Kidney (tissue), 22 donors: ENCODE measurements at places on chromosomes 7 and 10. TPM values are rescaled to one million over a fixed set of nuclear protein-coding genes. Genes with fewer than 3 reads are reported as not detected.
A peak's percentile ranks its signal among the peaks of the same experiment; 100 is the strongest.

DNA sequence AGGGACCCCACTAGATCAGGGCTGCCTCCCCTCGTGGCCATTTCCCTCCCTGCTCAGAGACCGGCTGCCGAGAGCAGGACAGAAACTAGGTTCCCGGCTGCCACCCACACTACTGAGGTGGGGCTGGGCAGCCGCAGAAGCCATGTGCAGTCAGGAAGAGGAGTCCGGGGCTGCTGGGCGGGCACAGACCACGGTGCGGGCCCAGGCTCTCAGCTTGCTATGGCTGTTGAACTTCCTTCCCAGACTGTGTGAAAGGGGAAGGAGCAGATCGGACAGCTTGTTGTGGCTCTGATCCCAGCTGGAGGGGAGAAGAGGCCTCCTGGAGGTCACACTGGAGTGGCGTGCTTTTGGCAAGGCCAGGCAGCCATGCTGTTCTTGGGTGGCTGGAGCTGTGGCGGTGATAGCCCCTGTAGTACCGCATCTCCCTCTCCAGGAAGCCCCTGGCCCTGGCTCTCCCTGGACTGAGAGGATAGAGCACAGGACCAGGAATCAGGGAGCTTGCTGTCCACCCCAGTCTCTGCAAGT, 56.8 kb downstream of the HK1 start:
- peak overlapping the region; percentile 81 for H3K27ac ChIP-seq
- no peak overlapping the region for H3K4me3 ChIP-seq
- H3K27me3 ChIP-seq, result no peaks in the 10 kb centered on the region
- H3K4me1 ChIP-seq, result peaks cover 51% of the 10 kb centered on the region

- no peak overlapping the region for H3K4me3 ChIP-seq
- H3K36me3 ChIP-seq, result no peaks in the 10 kb centered on the region
- no peak overlapping the region for H3K27ac ChIP-seq
- DNase-seq, result no peak
- H3K27me3 ChIP-seq, result no peaks in the 10 kb centered on the region
Measured at GRCh38 chr7:98730326-98730725, 113.2 kb downstream of the NPTX2 start.

DNA sequence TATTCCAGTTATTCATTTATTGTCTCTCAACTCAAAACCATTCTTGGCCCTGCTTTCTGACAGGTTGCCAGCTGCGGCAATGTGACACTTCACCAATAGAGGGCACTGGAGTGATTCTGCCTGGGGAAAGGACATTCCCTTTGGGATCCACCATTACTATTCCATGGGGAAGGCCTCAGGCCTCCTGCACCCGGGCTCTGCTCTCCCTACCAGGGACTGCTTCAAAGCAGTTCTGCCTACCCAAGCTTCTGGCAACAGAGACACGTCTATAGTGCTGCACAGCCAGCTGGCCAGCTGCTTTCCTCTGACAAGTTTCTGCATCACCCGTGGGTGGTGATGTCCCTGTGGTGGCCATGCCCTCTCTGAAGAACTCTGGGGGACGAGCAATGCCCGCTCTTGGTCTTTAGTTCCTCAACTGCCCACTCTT, 163.8 kb downstream of the ELMO1 start:
- no peak overlapping the region for H3K4me3 ChIP-seq

- H3K27me3 ChIP-seq, result no peaks in the 10 kb centered on the region
- H3K36me3 ChIP-seq, result no peaks in the 10 kb centered on the region
- peak; percentile 61 for DNase-seq
- no peak overlapping the region for H3K4me3 ChIP-seq
Measured at GRCh38 chr10:128626397-128627000, 500.3 kb upstream of the MKI67 start.

GRCh38 chr10:6239213-6239991, 36.7 kb downstream of the PFKFB3 start:
- no peaks in the 10 kb centered on the region for H3K36me3 ChIP-seq
- no peak for DNase-seq
- no peaks in the 10 kb centered on the region for H3K4me1 ChIP-seq
- H3K27ac ChIP-seq, result no peak overlapping the region
- H3K27me3 ChIP-seq, result no peaks in the 10 kb centered on the region

DNA sequence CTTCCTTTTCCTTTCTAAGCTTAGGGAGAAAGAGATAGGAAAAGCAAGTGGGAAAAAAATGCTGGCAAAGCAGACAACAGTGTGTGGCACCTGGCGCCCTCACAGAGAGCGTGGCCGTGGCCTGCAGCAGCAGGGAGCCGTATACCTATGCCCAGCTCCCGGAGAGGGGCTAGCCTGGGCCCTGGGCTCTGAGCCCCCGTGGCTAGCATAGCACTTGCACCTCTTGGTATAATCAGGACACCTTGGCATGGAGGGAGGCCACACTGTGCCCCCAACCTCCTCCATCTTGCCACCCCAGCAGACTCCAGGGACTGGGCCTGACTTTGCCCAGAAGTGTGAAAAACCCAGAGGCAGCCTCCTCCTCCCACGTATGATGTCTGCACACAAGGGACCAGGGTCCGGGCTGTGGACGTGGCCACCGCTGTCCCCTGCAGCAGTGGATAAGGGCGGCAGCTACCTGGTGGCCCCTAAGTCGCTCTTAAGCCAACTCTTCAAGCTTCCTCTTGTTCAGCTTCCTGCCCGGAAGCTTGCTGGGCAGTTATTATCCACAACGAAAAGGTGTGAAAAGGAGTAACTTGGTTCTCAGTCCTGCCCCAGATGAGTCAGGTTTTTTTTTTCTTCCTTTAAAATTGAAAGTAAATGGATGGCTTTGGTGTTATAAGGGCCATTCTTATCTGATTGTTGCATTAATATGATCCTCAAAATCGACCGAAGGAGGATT, 249.1 kb upstream of the PITRM1 start:
- no peak for DNase-seq
- no peaks in the 10 kb centered on the region for H3K27me3 ChIP-seq
- peaks cover 7% of the 10 kb centered on the region for H3K4me1 ChIP-seq
- H3K4me3 ChIP-seq, result no peak overlapping the region
- H3K36me3 ChIP-seq, result no peaks in the 10 kb centered on the region

DNA sequence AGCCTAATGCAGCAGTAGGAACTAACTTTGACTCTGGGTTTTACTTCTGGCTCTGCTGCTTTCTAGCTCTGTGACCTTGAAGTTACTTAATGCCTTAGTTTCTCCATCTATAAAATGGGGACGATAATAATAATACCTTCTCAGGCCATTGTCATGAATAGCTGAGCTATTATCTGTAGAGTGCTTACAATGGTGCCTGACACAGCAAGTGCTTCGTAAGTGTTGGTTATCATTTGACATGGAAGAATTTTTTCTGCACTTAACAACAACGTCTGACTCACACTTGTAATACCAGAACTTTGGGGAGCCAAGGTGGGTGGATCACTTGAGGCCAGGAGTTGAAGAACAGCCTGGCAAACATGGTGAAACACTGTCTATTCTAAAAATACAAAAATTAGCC, 140.5 kb downstream of the ARL4A start:
- no peaks in the 10 kb centered on the region for H3K4me1 ChIP-seq
- DNase-seq, result no peak
- H3K27ac ChIP-seq, result no peak overlapping the region
- no peaks in the 10 kb centered on the region for H3K36me3 ChIP-seq
- no peaks in the 10 kb centered on the region for H3K27me3 ChIP-seq

- no peak overlapping the region for H3K27ac ChIP-seq
- H3K4me3 ChIP-seq, result no peak overlapping the region
- peak; percentile 21 for DNase-seq
Measured at GRCh38 chr10:130218181-130218641, 82.0 kb downstream of the GLRX3 start.

DNA sequence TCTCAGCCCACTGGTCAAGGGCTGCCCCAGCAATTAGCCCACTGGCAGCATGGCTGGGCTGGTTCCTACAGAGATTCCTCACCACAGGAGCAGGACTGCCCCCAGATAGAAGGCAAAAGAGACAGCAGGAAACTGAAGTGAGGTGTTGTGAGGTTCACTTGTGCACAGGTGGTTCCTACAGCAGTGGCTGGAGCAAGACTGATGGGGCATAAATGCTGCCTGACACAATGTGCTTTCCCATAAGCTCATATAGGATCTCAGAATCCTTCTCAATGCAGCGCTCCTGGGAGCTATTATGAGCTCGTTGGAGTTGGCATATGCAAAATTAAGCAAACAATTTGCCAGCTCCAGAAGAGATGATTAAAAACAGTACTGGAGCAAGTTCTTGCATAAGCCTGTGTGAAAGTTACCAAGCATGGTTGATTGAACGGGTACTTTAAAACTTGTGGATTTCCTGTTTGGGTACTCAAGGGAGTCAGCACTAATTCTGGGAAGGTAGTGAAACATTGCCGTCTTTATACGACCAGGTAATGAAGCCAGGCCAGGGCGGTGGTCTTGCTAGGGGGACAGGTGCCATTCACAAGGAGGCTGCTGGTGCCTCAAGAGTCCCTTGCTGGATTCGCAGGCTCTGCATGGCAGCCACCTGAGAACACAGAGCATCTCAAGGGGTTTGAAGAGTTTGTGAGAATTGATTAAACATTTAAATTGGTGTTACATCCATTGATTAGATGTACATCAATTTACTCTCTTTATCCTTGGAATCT, 20.3 kb upstream of the PRKCQ start:
- no peak for DNase-seq
- H3K4me3 ChIP-seq, result no peak overlapping the region
- no peak overlapping the region for H3K27ac ChIP-seq
- no peaks in the 10 kb centered on the region for H3K27me3 ChIP-seq

GRCh38 chr7:96855139-96855538, 145.5 kb upstream of the SEM1 start:
- no peaks in the 10 kb centered on the region for H3K36me3 ChIP-seq
- DNase-seq, result no peak
- H3K27me3 ChIP-seq, result no peaks in the 10 kb centered on the region
- no peak overlapping the region for H3K4me3 ChIP-seq
- H3K27ac ChIP-seq, result no peak overlapping the region
- no peaks in the 10 kb centered on the region for H3K4me1 ChIP-seq

- H3K4me3 ChIP-seq, result no peak overlapping the region
- H3K27ac ChIP-seq, result no peak overlapping the region
- no peaks in the 10 kb centered on the region for H3K36me3 ChIP-seq
- H3K4me1 ChIP-seq, result no peaks in the 10 kb centered on the region
Measured at GRCh38 chr10:77179015-77179695, 458.5 kb downstream of the KCNMA1 start.

DNA sequence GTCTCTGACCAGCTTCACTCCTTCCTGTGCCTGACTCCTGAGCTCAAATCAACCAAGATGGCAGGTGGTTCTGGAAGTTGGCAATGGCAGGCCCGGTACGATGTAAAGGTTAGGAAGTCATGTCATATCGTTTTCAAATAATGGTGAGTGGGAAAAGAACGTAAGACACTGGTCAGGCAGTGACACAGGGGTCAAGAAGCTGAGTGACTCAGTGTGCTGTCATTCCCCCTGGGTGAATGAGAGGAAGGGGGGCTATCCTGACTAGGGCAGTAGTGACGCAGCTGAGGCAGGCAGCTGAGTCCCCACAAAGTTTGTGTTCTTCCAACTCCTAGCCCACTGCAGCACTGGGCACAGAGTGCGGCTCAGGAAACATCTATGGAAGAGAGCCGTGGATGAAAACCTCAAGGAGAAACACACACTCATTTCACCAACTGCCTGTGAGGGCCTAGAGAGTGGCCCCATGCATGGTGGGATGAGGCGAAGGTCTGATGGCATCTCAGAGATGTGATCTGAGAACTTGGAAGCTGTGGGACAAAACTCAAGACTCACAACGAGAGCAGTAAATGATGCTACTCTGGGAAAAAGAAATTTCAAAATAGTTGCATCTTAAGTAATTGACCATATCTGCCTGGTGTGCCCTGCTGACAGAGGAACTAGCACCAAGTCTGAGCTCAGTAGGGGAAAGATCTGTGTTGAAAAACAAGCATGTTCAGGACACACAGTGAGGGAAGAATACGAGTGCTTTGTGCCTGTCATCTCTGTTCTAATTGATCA, 23.2 kb downstream of the CREB3L2 start:
- DNase-seq, result no peak

- no peaks in the 10 kb centered on the region for H3K27me3 ChIP-seq
- no peaks in the 10 kb centered on the region for H3K4me1 ChIP-seq
- no peak for DNase-seq
- no peak overlapping the region for H3K27ac ChIP-seq
Measured at GRCh38 chr7:126727930-126728391, 524.8 kb downstream of the GRM8 start.

GRCh38 chr7:143362131-143363015, at the start of gene FAM131B:
Gene FAM131B (minus strand): TSS chr7:143362713. CDS start chr7:143362603, 110 bp downstream.
- H3K4me3 ChIP-seq, result peak within 1 kb of the TSS; percentile 24
- no peaks in the 10 kb centered on the region for H3K4me1 ChIP-seq
- peaks cover 14% of the 10 kb centered on the region for H3K27me3 ChIP-seq
- H3K27ac ChIP-seq, result no peak within 1 kb of the TSS
- H3K36me3 ChIP-seq, result no peaks in the 10 kb centered on the region

- H3K27me3 ChIP-seq, result no peaks in the 10 kb centered on the region
- no peaks in the 10 kb centered on the region for H3K4me1 ChIP-seq
- DNase-seq, result peak; percentile 26
- H3K36me3 ChIP-seq, result no peaks in the 10 kb centered on the region
- no peak overlapping the region for H3K27ac ChIP-seq
Measured at GRCh38 chr7:51234139-51234538, 82.5 kb downstream of the COBL start.

DNA sequence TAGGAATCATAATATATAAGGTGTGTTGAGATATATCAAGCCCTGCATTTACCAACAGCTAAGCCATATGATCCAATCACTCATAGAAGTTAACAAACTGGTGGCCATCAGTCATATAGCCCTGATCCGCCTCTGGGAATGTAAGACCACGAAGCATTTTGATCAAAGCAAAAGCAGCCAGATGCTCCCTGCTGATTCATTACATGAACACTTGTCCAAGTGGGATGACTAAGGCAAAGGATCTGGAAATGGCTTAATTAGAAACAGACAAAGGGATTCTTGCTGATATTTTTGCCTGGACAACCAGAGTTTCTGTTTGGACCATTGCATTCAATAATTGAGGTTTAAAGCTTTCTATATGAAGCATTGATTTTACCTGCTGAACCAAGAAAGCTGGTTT, 535.5 kb downstream of the GPAM start:
- DNase-seq, result no peak
- no peaks in the 10 kb centered on the region for H3K4me1 ChIP-seq
- no peaks in the 10 kb centered on the region for H3K27me3 ChIP-seq
- no peaks in the 10 kb centered on the region for H3K36me3 ChIP-seq

GRCh38 chr10:102419269-102420180, 940 bp upstream of the PSD start:
- peaks cover 11% of the 10 kb centered on the region for H3K4me1 ChIP-seq
- no peak overlapping the region for H3K27ac ChIP-seq
- peaks cover 3% of the 10 kb centered on the region for H3K27me3 ChIP-seq
- DNase-seq, result peak; percentile 73
- H3K36me3 ChIP-seq, result peaks cover 10% of the 10 kb centered on the region
- H3K4me3 ChIP-seq, result peak overlapping the region; percentile 96

- H3K27me3 ChIP-seq, result no peaks in the 10 kb centered on the region
- no peak overlapping the region for H3K4me3 ChIP-seq
- H3K27ac ChIP-seq, result no peak overlapping the region
- DNase-seq, result no peak
- no peaks in the 10 kb centered on the region for H3K36me3 ChIP-seq
Measured at GRCh38 chr7:134374291-134374690, 57.6 kb upstream of the SLC35B4 start.

Gene STAG3
- 3.7 TPM for total RNA-seq

Gene CARD11
- total RNA-seq, result 9.6 TPM

Gene CHST3
- 31.5 TPM for total RNA-seq

Gene MRPS17
- total RNA-seq, result 12.5 TPM

Gene TRIL
- total RNA-seq, result 6.1 TPM

Gene LIPK
- total RNA-seq, result not detected

Gene FGL2
- total RNA-seq, result 96.9 TPM

Gene TMEM213
- total RNA-seq, result 30.2 TPM

Gene FAM237B
- not detected for total RNA-seq

Gene OPN1SW
- not detected for total RNA-seq

Gene ADRB1
- 0.72 TPM for total RNA-seq
